ENCODE measurements at places on chromosomes 1 and 21.
A peak's percentile ranks its signal among the peaks of the same experiment; 100 is the strongest.

DNA sequence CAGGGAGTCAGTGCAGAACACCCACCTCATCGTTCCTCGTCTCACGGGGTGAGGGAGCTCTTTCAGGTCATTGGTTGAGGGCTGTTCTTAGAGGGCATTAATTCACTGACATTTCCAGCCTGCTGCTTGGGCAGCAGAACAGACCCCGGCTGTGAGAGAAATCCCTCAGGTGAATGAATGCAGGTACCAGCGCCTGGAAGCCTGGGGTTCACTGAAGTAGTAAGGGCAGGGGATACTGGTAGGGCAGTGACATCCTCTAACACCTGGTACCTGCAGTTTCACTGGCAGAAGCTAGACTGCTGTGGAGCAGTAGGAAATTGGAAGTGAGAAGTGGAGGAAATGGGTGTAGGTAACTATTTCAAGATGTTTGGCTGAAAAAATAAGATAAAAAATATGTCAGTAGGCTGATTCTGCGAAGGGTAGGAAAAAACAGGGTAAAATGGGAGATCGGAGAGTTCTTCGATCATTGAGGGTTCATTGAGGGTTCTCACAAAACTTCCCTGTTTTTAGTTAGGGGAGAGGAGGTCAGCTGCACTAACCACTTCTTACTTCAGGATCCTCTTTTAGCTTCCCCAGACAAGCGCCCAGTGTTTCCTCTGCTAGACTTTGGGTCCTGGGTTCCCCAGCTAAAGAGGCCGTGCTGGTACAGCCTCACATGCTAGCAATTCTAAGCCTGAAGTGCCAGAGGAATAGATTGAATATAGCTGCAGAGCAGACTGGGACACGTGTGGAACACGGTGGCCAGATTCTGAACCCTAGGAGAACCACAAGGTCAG, 55.2 kb downstream of the RNF220 start:
- DNase-seq: no peak

GRCh38 chr1:23837908-23838307, 12.7 kb upstream of the HMGCL start:
- DNase-seq: no peak

GRCh38 chr1:25990702-25991395, 7.0 kb downstream of the PAFAH2 start:
- DNase-seq: no peak

- DNase-seq: no peak
Observed at GRCh38 chr1:29964718-29965533, 728.6 kb downstream of the PTPRU start.

- no peak for DNase-seq
Observed at GRCh38 chr1:203548892-203549291, 54.9 kb downstream of the OPTC start.

GRCh38 chr1:185862235-185862634, 128.0 kb downstream of the HMCN1 start:
- DNase-seq: no peak

- DNase-seq: peak; percentile 32
Observed at GRCh38 chr1:93842750-93843500, 36.1 kb downstream of the DNTTIP2 start.

GRCh38 chr1:181296180-181296579, 187.1 kb upstream of the CACNA1E start:
- no peak for DNase-seq

GRCh38 chr1:109687641-109688499, at the start of gene GSTM1:
TSS of gene GSTM1 (plus strand) at chr1:109687817. CDS start at chr1:109687874, 57 bp downstream.
- no peak for DNase-seq

DNA sequence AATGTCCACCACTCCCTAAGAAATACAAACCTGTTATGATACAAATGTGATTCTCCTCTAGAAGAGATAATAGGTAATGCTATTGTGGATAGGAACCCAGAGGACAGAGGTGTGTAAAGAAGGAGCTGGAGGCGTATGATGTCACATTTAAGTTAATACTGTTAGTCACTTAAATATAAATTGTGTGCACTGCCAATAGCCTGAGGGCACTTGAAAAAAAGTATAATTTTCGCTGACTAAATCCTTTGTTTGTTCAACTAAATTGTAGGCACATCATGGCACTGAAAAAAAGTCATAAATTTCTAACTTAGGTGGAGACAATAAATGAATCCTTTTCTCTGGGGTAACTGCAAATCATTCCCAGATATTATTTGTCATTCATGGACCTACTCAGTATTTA, 4.4 kb downstream of the RCSD1 start:
- no peak for DNase-seq

DNA sequence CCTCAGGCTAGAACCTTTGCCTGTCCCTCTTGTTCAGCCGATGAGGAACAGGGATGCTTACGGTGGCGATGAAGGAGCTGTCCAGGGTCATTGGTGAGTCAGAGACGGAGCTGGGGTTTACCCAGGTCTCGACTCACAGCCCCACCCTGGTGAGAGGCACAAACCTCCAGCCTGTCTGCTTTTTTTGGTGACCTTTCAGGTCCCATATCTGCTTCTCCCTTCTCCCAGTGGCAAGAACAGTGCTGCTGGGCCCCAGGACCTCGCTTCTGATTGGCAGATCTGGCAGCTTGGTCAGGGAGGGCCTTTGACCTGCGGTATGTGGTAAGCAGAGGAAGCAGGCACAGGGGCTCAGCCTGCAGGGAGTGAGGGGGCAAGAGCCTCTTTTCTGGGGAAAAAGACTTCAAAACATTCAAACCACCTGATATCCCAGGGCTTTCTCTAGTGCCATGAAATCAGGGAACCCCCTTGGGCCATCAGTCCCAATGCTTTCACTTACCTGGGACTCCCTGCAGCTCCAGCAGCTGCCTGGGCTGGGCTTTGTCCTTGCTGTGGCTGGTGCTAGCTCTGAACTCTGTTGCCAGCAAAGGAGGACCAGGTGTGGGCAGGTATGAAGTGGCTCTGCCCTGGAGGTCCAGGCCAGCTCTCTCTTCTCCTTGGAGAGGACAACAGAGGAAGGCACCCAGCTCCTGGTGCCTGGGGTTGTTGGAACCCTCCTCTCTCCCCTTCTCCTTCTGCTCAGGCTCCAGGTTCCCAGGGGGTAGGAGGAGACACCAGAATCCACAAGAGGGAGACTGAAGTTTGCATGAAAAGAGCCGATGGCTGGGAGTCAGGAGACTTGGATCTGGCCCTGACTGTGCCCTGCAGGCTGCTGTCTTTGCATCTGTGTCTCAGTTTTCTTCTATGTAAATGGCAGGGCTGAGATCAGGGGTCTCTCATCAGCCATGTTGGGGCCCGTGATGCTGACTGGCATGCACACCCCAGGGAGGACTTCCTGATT, 41.4 kb downstream of the TRIM62 start:
- DNase-seq: peak; percentile 34

GRCh38 chr1:178619042-178619927, 105.8 kb upstream of the RALGPS2 start:
- DNase-seq: no peak

GRCh38 chr1:30187413-30188023, 535.9 kb downstream of the MATN1 start:
- no peak for DNase-seq

GRCh38 chr1:161089251-161089924, at the start of gene NECTIN4:
TSS of gene NECTIN4 (minus strand) at chr1:161089558. CDS start at chr1:161089296, 262 bp downstream.
- no peak for DNase-seq

- DNase-seq: peak; percentile 81
Observed at GRCh38 chr1:51642739-51643142, 25.8 kb downstream of the OSBPL9 start.

GRCh38 chr1:186404454-186405051, 28.9 kb downstream of the ODR4 start:
- peak; percentile 63 for DNase-seq

GRCh38 chr21:33360281-33360680, 35.5 kb downstream of the IFNAR1 start:
- DNase-seq: peak; percentile 66

GRCh38 chr1:225774281-225775147, 3.1 kb upstream of the SRP9 start:
- DNase-seq: no peak

DNA sequence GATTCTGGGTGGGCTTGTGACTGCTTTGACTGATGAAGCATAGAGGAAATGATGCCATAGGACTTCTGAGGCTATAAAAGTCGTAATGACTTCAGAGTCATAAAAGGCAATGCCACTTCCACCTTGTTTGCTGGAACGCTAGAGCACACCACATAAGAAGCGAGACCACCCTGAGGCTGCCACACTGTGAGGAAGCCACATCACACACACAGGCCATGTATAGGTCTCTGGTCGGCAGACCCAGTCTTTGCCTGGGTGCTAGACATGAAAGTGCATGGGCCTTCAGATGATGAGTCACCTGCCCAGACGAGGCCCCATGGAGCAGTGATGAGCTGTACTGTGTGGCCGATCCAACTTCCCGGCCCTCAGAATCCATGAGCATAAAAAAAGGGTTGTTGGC, 14.2 kb upstream of the KANK4 start:
- DNase-seq: no peak

- no peak for DNase-seq
Observed at GRCh38 chr1:2968471-2968881, 52.8 kb upstream of the ACTRT2 start.

DNA sequence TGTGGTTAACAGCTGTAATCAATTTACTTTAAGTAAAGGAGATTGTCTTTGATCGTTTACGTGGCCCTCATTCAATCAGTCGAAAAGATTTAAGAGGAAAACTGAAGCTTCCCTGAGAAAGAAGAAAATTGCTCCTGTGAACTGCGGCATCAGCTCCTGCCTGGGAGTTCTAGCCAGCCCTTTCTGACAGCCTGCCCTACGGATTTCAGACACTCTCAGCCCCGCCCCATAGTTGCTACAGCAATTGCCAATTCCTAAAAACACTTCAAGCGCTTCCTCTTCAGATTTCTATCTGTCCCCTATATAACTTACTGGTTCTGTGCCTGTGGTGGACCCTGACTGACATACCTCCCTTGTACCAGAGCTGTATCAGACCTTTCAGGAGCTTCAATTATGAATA, 277.6 kb downstream of the DSCAM start:
- no peak for DNase-seq

DNA sequence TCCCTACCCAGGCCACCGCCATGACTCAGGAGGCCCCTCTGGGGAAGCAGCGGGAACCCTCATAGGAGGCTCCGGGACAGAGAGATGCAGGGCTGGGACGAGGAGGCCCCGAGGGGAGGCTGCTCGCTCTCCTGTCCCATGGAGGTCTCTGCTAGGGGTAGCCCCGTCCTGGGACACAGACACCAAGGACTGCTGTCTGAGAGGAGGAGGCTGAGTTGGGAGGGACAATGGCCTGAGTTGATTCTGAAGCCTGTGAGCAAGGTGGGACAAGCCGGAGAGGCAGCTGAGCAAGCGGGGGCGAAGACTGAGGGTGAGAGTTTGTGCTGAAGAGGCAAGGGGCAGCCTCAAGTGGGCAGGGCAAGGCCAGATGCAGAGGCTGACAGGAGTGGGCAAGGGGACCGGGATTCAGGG, 17.4 kb downstream of the SLC27A3 start:
- DNase-seq: no peak

DNA sequence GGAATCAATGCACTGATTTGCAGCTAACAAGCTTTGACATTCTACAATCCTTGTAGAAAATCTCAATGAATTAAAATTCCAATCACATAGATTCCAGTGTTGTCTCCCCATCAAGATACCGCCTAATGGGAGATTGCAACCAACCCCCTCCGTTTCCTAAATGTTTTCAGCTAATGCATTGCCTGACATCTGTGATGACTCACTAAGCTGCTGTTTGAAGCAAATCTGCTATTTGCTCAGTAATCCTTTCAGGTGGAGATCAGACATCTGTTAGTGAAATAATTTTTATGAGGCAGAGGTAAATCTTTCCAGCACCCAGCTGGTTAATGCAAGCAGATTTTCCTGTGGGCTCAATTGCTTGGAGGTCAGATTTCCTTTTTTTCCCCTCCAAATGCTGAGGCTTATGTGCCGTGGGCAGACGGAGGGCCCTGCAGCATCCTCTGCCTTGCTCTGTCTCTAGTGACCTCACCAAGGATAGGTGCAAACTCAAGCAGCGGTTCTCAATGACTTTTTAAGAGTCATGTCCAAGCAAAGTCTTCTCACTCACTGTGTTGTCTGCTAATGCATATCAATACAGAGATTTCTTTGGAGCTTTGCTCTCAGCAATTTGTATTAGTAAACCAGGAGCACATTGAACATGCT, 91.1 kb upstream of the RAB3GAP2 start:
- DNase-seq: no peak

GRCh38 chr1:172414331-172414730, 6.2 kb upstream of the C1orf105 start:
- DNase-seq: peak; percentile 33

DNA sequence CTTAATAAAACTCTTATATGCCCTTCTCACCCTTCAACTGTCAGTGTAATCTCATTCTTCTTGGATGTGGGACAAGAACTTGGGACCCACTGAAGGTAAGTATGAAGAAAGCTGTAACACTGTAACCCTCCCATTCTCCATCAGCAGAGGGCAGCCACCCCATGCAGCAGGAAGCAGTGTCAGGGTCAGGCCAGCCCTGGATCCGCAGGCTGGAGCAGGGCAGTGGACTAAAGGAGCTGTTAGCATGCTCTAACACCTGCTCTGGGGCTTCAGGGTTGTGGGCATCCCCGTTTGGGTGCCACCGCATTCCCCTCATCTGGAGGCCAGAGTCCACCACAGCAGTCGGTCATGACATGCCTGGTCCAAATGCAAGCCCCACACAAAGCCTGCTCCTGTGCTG, 156.5 kb downstream of the HIVEP3 start:
- DNase-seq: no peak

DNA sequence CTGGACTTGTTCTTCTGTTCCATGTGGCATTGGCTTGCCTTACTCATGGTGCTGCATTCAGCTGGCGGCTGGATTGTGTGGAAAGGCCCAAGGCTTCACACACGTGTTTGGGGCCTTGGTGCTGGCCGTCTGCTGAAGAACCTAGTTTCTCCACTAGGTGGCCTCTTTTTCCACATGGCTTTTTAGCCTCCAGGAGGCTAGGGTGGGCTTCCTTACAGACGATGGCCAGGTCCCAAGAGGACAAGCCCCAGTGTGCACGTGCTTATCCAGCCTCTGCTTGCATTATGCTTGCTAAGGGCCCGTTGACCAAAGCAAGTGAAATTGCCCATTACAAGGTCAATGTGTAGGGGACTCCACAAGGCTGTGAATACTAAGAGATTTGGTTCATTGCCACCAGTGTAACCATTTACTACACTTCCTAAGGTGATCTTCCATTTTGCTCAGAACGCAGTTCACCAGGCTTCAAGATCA, 47.5 kb upstream of the FOXO6 start:
- DNase-seq: peak; percentile 52

DNA sequence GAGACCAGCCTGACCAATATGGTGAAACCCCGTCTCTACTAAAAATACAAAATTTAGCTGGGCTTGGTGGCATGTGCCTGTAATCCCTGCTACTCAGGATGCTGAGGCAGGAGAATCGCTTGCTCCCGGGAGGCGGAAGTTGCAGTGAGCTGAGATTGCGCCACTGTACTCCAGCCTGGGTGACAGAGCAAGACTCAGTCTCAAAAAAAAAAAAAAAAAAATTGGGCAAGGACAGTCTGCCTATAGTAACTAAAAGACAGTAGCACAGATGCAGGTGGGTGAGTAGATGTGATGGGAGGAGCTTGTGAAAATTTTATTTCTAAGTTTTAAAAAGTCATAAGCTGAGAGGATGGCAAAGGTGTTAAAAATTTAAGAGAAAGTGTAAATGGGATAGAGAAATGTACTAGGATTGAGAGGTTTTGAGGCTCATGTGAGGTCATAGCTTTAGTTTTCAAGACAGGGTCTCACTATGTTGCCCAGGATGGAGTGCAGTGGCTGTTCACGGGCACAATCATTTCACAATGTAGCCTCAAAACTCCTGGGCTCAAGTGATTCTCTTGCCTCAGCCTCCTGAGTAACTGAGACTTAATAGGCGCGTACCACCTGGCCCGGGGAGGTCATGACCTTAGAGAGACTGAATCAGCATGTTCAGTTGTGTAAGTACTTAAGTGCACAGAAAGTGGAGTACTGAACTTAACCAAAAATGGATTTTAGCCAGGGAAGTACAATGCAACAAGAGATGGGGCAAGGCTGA, 33.7 kb downstream of the PTP4A2 start:
- no peak for DNase-seq
